ENCODE measurements at places on chromosomes 12 and 14. TPM values are rescaled to one million over a fixed set of nuclear protein-coding genes. Genes with fewer than 3 reads are reported as not detected.

DNA sequence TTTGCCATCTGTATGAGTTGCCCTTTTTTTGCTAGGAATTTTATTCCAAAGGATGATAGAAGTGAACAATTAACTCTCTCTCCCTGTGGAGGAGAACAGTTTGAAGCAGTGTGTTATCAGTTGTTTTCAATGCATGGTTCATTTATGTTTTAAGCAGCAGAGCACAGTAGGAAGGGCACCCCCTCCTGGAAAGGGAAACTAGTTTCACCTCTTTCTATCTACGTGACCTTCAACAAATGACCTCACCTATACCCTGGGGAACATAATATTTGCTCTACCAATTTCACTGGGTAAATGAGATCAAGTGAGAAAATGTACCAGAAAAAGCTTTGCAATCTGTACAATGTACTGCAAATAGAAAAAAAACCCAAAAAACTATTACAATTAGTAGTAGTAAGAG is 5.4 kb upstream of the DCP1B start:
- DNase-seq: no peak

GRCh38 chr14:63875311-63875710 is 22.5 kb downstream of the SYNE2 start:
- peak; percentile 88 for DNase-seq

DNA sequence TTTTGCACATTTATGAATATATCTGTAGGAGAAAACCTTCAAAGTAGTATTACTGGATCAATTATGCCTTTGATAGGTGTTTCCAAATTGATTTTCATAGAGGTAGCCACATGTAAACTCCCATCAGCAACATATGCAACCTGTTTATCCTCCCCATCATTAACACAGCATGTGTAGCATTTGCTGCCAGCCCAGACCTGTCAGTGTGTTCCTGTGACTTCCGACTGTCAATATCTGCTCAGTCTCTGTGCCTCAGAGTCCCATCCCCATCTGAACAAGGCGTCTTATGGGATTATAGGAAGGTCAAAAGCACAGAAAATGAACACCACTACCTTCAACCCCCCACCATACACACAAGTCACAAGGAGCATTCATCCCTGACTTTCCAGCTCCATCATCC is 9.5 kb upstream of the CAPRIN2 start:
- no peak for DNase-seq

GRCh38 chr12:15852383-15852782 is 29.8 kb upstream of the STRAP start:
- peak; percentile 80 for DNase-seq

The PPP1R1A gene
- not detected for total RNA-seq

DNA sequence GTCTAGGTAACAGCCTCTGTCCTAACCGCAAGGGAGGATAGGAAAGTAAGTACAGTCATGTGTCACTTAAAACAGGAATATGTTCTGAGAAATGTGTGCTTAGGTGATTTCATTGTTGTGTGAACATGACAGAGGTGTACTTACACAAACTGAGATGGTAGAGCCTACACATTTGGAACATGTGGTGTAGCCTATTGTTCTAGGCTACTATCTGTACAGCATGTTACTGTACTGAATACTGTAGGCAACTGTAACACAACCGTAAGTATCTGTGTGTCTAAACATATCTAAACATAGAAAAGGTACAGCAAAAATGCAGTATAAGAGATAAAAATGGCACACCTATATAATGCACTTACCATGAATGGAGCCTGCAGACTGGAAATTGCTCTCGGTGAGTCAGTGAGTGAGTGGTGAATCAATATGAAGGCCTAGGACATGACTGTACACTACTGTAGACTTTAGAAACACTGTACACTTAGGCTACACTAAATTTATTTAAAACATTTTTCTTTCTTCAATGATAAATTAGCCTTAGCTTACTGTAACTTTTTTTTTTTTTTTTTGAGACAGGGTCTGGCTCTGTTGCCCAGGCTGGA is 13.2 kb upstream of the MDM2 start:
- DNase-seq: peak; percentile 49

The LRP6 gene
- total RNA-seq: 24.9 TPM

The SLC25A47 gene
- total RNA-seq: not detected

- DNase-seq: no peak
Observed at GRCh38 chr12:56020423-56021184, at the start of gene IKZF4. Gene IKZF4, plus strand, starts transcription at chr12:56021043. Its CDS starts 451 bp downstream, at chr12:56021494.

GRCh38 chr12:117629454-117629853 is 268.0 kb upstream of the NOS1 start:
- no peak for DNase-seq

The PKP2 gene
- 88.0 TPM for total RNA-seq

DNA sequence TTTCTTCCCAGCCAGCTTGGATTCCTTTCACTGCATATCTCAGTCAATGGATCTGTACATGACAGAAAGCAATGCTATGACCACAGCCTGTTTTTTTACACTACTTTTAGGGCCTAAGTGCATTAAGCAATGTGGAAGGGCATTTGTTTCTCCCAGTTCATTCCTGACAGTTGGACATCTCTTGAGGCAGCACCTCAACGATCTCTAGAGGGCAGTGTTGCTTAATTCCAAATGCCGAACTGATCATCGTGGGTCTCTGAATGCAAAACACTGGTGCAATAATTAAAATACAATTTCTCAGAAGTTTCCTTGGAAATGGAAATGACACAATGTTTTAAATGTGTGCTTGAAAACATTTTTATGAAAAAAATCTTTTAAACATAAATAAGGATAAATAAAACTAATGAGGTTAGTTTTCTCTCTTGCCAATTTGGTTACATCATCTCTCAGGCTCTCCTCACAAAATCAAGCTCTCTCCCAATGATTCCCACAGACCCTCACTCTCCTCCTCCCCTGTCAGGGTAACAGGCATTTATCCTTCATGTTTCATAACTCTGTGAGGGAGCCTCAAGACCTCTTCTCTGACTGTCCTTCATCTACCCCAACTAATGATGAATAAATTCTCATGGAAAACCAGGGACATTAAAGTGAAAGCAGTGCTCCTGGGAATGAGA is 192.4 kb upstream of the SLC16A7 start:
- DNase-seq: peak; percentile 83

DNA sequence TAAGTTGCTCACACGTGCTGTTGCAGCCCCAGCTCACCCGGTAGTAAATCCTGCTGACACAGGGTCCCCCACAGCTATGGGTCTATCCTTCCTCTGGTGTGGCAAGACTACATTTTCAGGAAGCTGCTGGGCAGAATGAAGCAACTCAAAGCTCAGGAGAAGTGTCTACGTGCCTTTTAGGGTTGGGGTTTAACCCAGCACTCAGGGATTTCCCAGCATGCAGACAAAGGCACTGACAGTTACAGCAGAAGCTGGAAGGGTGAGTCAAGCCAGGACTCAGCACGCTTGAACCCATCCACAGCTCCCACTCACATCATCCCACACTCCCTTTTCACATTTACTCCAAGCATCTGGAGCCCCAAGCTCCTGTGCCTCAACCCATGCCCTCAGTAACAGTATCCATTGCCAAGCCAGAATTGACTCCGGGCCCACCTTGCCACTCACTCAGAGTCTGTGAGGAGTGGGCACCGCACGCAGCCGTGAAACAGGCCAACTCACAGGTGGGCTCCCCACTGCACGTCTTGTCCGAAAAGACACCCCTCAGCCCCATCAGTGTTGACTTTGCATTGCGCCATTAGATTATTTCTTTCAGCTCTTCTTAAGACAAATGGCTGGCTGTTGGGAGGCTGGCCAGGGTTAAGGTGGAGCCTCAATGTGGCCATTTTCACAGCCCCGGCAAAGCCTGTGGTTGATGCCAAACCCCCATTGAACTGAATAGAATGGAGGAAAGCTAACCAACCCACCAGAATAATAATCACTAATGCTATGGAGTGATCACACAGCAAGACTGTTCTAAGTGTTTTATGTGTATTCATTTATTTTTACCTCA is 59.6 kb downstream of the ZFP36L1 start:
- DNase-seq: no peak

GRCh38 chr12:52353766-52354165 is 13.5 kb downstream of the KRT85 start:
- DNase-seq: no peak

- no peak for DNase-seq
Observed at GRCh38 chr12:51021694-51022093, 4.5 kb downstream of the SLC11A2 start.

GRCh38 chr14:79467835-79468234 is 743.5 kb downstream of the DIO2 start:
- DNase-seq: no peak

GRCh38 chr12:22740656-22741355 is 115.8 kb downstream of the ETNK1 start:
- no peak for DNase-seq

The MANSC4 gene
- not detected for total RNA-seq

The OR4K1 gene
- not detected for total RNA-seq

The THAP2 gene
- 12.6 TPM for total RNA-seq

DNA sequence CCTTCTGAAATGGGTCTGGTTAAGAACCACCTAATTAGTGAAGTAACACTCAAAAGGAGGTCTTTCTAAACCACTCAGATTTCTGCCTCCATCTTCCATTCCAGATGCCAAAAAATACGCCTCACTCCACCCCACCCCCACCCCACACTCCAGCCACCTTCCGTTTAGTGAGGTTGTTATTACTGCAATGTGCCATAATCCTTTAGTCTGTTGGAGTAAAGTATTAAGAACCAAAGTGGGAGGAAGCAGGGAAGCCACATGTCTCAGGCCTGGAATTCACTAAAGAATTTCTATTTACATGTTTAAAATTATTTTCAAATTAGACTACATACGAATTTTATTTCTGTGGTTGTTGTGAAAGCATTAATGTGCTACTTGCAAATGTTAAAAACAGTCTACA is 7.4 kb downstream of the KIF21A start:
- DNase-seq: no peak

The NGB gene
- not detected for total RNA-seq

DNA sequence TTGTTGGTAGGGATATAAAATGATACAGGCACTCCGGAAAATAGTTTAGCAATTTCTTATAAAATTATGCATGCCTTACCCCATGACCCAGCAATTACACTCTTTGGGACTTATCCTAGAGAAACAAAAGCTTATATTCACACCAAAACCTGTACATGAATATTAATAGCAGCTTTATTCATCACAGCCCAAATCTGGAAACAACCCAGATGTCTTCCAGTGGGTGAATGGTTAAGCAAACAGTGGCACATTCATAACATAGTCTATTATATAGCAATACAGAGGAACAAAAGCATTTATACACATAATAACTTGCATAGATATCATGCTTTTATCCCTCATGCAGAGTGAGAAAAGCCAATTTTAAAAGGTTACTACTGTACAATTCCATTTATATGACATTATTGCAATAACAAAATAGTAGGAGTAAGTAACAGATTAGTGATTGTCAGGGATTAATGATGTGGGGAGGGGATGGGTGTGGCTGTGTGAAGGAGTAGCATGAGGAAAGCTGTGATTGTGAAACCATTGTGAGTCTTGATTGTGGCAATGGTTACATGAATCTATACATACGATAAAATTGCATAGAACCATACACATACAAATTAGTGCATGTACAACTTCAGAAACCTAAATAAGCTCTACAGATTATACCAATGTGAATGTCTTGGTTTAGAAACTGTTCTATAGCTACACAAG is 363.1 kb upstream of the OR4E1 start:
- DNase-seq: peak; percentile 7

DNA sequence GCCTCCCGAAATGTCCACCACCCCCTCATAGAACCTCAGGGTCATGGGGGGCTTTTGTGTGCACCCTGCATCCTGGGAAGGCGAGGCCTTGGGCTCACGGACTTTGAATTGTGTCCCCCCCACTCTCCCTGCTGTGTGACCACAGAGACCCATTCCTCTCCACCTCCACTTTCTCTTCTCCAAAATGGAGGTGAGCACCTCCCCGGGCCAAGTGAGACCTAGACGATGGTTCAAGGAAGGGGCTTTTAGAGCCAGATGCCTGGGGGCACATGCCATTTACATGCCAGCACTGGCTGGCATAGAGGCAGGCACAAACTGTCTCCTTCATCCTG is 33.5 kb downstream of the CYP46A1 start:
- no peak for DNase-seq

The KRT79 gene
- not detected for total RNA-seq

The KIF26A gene
- 0.39 TPM for total RNA-seq

- DNase-seq: no peak
Observed at GRCh38 chr12:30012816-30013450, 229.2 kb upstream of the TMTC1 start.

DNA sequence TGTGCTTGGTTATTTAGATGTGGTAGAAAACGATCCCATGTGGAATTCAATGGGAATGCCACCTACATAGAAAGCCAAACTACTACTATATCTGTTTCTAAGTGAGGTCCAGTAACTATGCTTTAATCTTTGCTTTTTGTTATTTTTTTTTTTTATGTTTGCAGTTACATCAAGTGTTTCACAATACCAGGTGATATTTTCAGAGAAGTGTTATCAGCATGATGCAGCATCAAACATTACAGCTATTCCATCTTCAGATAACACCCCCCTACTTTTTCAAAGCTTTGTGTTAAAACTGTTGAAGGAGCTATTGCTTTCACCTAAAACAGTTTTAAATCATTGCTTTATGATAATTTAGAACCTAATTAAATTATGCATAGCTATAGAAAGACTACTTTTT is 163.8 kb upstream of the SLC16A7 start:
- DNase-seq: no peak

DNA sequence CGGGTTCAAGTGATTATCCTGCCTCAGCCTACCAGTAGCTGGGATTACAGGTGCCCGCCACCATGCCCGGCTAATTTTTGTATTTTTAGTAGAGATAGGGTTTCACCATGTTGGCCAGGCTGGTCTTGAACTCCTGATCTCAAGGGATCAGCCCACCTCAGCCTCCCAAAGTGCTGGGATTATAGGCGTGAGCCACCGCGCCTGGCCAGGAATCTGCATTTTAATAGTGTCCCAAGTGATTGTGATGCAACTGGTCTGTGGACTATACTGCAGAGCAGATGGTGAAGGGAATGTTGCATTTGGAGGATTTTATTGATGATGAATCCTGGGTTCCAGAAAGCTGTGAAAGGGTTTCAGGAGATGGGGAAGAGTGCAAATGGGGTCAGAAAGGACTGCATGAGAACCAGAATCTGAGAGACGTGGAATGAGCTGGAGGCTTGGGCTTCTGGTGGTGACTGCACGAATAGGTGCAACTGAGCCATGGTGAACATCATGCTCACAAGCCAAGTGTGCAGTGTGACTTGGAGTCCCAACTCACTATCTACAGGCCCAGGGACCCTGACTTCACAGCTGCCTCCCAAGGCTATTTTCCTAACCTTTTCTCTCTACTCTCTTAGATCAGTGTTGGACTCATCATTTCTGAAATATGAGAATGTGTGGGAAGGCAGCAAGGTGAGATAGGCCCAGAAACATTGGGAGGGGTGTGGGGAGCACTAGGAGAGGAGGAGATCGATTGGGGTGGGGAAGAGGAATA is 4.5 kb downstream of the RPS26 start:
- no peak for DNase-seq

The CMA1 gene
- total RNA-seq: not detected

The KCNA5 gene
- total RNA-seq: not detected

The CLEC4E gene
- not detected for total RNA-seq

The CEBPE gene
- total RNA-seq: not detected
